NCI-H748 treated with DMSO at 0.1 percent for 48 hours (cell line): ENCODE measurements at places on chromosomes 11 and 22.

- DNase-seq: no peak
Observed at GRCh38 chr11:75510004-75510722, 15.6 kb downstream of the GDPD5 start.

GRCh38 chr11:106642331-106642730 lies 375.9 kb downstream of the GUCY1A2 start:
- DNase-seq: no peak

GRCh38 chr11:65493367-65494176 lies 5.3 kb upstream of the MALAT1 start:
- DNase-seq: no peak

DNA sequence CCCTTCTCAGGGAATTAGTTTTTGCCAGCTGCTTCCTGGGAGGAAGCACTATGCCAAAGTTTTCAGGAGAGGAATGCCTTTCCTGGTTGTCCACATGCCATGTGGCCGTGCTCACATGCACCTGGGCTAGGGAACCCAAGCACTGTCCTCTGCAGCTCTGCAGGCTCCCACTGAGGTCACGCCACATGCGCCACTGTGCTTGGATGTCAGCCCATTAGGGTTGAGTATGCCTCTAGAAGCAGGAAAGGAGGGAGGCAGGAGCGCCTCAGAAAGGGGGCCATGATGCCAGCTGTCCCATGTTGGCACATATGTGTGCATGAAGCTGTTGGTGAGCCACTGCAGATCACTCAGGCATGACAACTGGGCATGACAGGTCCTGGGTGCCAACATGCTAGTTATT lies 81.6 kb upstream of the SUSD2 start:
- no peak for DNase-seq

- DNase-seq: no peak
Observed at GRCh38 chr22:35995772-35996171, 32.9 kb downstream of the RBFOX2 start.

DNA sequence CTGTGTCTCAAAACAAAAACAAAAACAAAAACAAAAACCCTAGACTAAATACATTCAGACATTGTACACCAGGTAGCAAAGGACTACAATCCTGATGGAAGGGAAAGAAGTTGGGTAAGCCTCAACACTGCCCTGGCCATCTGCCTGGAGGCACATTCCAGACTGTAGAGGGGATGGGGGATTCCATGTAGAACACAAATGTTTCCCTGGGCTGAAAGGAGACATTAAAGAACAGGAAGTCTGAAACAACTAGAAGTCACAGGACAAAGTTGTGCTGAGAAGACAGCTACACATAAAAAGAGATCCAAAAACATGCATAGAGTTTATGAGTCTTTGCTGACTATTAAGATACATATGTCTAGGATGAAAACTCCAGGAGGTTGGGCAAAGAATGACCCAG lies 83.9 kb downstream of the RRAS2 start:
- DNase-seq: no peak
